ENCODE measurements at places on chromosomes 16 and 17.

DNA sequence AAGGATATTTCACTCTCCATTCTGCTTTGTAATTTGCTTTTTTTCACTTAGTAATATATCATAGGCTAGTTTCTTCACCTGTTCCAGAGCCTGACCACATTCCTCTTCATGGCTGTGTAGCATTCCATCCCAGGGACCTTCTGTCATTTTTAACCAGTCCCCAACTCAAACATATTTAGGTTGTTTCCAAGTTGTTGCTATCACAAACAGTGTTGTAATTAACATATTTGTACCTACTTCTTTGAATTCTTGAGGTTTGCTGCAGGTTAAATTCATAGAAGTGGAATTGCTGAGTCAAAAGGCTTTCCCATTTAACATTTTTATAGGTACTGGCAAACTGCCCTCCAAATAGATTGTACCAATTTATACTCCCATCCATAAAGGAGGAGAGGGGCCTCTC is 65.1 kb upstream of the MED9 start:
- DNase-seq: no peak

DNA sequence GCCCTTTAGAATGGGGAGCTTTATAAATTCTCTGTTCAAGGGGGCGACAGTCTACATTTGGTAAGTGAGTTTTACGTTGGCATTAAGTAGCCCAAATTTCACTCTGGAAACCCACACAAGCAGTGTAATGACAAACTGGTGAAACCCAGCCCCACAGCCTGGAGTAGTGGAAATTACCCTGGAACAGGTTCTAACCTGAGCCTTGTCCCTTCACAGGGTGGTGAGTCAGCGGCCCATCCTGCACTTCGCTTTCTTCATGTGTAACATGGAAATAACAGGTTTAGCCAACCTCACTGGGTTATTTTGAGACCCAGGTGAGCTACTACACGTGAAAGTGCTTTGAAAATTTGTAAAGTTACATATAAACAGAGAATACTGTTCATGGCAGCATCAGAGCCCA is 3.5 kb upstream of the TLCD3A start:
- no peak for DNase-seq

DNA sequence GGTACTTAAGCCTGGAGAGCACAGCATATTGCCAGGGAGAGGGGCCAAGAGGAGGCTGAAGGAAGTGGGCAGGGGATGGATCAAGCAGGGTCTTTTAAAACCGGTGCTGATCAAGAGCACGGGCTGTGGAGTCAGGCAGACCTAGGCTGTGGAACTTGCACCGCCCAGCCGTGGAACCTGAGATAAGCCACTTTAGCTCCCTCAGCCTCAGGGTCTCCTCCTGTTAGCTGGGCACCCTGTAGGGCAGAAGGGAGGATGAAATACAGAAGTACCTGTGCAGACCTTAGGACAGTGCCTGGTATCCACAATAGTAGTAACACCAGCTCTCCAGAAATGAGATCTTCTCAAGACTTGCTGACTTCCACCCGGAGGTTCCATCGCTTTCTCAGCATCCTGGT is 9.3 kb downstream of the ODAD4 start:
- DNase-seq: no peak

DNA sequence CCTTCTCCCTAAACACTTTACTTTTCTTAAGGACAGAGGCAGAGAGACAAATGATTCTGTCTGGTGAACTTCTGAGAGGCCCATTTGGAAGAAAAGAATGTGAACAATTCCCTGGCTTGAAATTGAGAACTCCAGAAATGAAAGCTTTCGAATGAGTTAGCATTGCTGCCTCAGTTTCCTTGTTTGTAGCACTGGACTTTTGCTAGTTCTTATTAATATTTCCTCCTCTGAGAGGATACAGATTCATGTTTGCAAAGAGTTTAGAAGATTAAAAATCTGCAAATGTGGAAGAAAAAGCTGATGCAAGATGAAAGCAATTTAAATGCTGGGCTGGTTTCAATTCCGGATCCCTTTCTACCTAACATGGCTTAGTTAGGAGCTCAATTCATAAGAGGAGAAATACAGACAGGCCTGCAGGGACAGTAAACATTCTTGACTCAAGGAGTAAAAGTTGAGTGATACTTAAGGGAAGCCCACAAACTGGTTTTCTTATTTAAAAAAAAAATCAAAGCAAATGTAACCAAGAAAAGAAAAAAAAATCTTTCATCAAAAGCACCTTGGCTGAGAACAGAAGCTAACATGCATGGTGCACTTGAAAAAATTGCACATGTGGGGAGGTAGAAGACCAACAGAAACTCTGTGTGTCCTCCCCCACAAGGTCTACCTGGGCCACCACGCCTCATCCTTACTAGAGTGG is 27.1 kb downstream of the HNF1B start:
- no peak for DNase-seq

- no peak for DNase-seq
Measured at GRCh38 chr16:76197900-76198299, 79.3 kb upstream of the CNTNAP4 start.

GRCh38 chr17:62967205-62967529 is 1.1 kb downstream of the TANC2 start:
- DNase-seq: no peak

- no peak for DNase-seq
Measured at GRCh38 chr17:66716236-66717026, 118.5 kb upstream of the CACNG5 start.

DNA sequence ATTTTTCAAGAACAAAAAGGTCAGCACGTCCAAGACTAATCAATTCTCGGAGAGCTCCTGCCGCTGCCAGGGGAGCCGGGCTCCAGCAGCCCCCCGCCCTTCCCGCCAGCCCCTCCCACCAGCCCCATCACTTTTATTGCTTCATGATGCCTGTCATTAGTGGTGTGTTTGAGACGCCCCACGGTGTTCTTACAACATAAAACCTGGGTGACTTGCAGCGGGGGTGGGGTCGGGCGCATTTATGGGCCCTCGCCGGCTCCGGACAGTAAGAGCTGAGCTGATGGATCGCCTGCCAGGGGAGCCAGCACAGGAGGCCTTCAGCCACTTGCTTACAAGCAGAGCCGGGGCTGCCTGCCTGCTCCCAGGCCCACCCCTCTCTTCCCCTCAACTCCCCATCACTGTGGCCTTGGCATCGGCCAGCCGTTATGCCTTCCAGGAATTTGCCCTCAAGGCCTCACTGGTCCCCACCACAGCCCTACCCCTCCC is 82.9 kb upstream of the CBX4 start:
- DNase-seq: no peak

- peak; percentile 7 for DNase-seq
Measured at GRCh38 chr17:74008196-74008595, 195.3 kb upstream of the RPL38 start.

DNA sequence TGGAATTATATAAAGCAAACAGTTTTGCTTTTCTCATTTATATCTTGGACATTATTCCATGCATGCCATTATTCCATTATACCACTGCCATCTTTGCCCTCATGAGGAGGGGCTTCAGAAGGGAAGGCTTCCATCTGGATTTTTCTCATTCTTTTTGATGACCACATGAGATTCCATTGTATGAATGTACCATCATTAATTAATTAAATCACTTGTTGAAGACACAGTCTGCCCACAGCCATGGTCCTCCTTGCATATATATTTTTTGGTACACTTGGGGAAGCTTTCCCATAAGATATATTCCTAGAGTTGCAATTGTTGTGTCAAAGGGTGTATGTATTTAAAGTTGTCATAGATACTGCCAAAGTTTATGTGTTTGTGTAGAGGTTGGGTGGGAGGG is 7.1 kb downstream of the ARL4D start:
- DNase-seq: no peak

- no peak for DNase-seq
Measured at GRCh38 chr16:27482397-27483087, 67.2 kb downstream of the GTF3C1 start.

DNA sequence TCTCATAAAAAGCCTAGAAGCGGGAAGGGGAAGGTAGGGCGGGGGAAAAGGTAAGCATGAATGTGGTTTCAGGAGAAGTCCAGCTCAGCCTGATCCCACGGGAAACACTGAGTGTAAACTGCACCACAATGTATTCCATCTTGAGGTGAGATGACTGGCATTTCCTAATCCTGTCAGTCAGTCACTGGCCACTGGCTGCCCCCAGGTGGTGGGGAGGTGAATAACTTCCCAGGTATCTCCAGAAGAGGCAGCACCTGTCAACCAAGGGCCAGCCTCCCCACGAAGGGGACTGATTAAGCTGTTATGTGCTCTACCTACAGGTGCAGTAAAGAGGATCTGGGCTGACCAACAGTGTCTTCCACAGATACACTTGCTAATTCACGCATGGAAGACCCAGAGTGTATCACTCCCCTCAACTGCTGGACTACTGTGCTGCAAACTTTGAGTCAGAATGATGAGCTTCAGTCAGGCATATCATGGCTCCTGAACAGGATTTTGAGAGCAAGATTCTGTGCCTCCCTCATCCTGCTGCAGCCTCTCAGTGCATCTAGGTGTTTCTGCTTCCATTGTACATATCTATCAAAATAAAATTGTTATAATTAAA is 108.5 kb upstream of the CCL2 start:
- DNase-seq: peak; percentile 2

All from stimulated activated naive CD4-positive, alpha-beta T cell treated with Interleukin-2 at 50 U/mL for 16 hours (primary cell).